Progenitor cell of endocrine pancreas (in vitro differentiated cells): ENCODE measurements at places on chromosomes 1 and 21.

DNA sequence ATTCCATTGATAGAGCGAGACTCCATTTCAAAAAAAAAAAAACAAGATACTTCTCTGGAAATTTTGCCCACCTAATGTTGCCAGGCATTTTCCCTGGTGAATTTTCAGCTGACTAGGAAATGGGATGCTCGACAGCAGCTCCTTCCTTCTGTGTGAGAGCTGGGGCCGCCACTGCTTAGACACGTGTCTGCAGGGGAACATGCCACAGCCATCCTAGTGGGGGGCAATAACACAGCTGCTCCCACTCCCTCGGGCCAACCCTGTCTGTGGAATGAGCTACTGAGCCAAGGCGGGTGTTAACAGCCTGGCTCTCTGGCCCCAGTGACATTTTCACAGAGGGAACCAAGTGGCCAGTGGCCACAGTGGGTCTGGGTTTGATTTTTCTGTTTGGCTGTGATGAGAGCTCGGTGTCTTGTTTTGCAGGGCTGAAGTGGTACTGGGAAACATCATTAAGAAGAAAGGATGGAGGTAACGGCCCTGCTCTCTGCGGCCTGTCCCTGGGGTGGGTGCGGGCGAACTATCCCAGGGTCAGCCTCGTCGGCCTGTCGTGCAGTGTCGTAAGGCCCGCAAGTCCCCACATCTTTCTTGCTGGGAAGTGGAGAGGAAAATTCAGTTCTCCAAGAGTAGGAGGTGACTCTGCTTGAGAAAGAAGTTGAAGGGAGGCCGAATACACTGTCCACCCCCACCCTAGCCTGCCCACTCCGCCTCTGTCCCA lies 39.2 kb downstream of the KCNAB2 start:
- no peak for DNase-seq

DNA sequence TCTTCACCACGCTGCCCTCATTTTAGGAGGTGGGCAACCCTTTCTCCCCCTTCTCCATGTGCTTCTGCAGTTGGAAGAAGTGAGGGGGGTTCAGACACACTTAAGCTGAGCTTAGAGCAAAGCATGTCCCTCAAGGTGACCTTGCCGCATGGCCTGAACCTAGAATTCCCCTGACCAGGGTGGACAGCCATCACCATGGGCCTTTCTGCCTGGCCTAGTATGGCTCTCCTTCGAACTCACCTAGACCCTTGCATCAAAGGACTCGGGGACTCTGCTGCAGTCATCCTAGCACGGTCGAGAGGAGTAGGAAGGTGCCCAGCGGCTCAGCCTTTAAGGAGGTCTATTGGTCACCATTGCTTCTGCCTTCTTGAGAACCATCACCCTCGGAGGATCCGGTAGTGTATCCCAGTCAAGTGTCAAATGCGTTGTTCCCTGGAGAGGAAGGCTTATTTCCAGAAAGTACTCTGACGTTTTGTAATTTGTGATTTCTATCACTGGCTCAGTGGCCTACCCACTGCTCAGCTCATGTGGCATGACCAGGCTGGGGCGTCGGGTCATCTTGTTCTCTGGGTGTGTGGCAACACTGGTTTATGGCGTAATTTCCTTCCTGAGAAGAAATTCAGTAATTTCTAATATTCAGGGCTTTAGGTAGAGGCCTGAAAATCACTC lies at the start of gene KCNE1:
Gene KCNE1, minus strand, starts transcription at position 424 of the 669 bp plus-strand sequence. CDS start 62,576 bp downstream, outside the sequence.
- no peak for DNase-seq

DNA sequence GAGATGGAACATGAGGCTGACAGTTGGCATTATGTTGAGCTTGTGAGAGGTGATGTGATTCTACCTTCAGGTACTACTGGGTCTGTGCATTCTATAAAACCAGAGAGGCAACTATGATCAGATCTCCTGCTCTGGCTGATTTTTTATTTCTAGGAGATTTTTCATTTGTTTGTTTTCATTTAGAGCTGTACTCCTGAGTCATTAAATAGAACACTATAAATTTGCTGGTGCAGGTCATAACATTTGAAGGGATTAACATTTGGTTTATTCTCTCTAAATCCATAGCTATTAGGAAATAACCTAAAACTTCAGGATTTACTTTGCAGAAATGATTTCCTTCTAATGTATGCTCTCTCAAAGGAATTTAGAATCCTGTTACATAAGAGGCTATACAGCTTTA lies 42.9 kb downstream of the MAGI3 start:
- no peak for DNase-seq

GRCh38 chr21:46119637-46120271 lies 21.8 kb downstream of the COL6A2 start:
- DNase-seq = no peak

GRCh38 chr1:230313453-230314141 lies 112.5 kb downstream of the PGBD5 start:
- no peak for DNase-seq
